ENCODE measurements at places on chromosomes 3 and 15. TPM values are rescaled to one million over a fixed set of nuclear protein-coding genes. Genes with fewer than 3 reads are reported as not detected.

GRCh38 chr3:15610082-15610759 is 8.7 kb downstream of the BTD start:
- DNase-seq, result no peak

DNA sequence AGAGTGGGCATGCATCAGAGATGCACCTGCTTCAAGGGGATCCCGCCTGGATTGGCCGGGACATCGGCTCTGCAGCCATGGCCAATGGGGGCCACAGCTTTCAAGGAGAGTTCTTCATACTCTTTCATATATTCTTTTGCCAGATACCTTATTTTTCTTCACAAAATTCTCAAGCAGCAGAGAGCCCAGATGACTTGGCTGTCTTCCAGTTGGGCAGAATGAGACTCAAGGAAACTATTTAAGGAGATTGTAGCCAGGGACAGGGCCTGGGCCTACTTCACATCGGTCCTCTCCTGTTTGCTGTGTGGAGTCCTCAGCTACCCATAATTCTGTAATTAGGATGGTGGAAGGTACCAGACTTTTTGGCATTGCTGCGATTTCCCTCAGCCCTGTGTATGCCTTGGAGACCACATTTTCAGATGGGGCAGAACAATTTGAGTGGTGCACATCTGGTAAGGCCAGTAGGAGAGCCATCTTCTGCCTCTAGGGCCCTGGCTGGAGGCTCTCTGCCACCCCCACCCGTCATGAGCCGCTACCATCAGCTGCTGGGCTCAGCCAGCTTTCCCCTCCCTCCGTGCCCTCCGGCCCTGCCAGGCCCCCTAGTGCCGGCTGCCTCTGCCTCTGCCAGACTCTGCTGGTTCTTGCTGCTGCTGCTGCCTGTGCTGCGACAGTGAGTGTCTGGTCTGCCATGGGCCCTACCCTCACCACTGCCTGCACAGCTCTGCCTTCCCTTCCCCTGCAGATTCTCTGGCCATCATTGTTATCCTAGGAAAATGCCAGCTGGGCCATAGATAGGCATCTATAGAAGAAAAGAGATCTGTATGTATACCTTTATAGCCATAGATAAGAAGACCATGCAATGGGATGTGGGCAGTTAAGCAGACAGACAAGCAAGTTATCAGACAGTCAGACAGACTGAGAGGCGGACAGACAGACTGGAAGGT is 6.7 kb downstream of the PLIN1 start:
- DNase-seq, result peak; percentile 19

- no peak for DNase-seq
Observed at GRCh38 chr3:181610083-181610972, 101.4 kb upstream of the SOX2 start.

DNA sequence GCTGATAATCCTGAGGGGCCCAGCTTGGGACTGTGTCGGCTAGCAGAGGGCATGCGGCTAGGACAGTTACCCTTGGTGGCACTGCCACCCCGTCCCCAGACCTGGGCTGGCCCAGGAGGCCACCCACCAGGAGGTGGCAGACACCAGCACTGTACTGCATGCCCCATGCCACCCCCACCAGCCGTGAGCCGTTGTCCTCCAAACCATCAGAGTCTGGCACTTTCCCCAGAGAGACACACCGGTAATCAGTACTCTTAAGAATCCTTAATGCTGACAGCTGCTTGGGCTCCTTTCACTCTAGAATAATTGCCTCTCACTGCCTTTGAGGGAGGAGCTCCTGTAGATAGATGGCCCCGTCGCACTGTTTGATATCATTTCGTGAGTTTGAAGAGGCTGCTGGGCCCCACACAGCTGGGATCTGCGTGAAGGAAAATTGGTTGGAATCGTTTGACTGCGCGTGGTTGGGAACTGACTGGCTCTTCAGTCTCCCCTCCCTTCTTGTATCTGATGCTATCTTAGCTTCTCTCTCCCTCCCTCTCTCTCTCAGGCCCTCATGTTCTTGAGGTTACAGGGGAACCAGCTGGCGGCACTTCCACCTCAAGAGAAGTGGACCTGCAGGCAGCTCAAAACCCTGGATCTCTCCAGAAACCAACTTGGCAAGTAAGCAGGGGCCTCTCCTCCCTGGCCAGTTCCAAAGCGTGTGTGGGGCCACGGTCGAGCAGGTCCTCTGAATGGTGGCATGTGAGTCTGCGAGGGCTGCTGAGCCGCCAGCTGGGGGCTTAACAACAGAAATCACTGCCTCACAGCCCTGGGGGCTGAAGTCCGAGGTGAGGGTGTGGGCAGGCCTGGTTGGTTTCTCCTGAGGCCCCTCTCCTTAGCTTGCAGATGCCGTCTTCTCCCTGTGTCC is 94.9 kb downstream of the LRRK1 start:
- no peak for DNase-seq

DNA sequence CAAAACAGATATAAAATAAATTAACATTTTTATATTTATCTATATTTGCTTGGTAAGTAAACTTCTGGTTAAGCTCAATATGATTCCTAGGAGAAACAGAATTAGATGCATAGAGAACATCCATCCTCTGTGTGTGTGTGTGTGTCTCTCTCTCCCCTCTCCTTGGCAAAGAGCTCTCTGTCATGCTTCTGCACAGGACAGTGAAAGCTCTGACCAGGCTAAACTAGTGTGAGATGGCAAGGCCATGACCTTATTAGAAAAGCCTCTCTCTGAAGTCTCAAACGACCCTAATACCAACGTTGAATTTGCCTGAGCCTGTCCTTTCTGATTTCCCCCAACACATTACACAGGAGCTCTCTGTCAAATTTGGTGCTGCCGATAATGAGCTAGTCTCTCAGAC is 746.0 kb downstream of the VGLL3 start:
- no peak for DNase-seq

- no peak for DNase-seq
Observed at GRCh38 chr15:77837649-77838025, 204.9 kb upstream of the LINGO1 start.

GRCh38 chr3:57160076-57160764 is 4.9 kb downstream of the IL17RD start:
- peak; percentile 80 for DNase-seq

DNA sequence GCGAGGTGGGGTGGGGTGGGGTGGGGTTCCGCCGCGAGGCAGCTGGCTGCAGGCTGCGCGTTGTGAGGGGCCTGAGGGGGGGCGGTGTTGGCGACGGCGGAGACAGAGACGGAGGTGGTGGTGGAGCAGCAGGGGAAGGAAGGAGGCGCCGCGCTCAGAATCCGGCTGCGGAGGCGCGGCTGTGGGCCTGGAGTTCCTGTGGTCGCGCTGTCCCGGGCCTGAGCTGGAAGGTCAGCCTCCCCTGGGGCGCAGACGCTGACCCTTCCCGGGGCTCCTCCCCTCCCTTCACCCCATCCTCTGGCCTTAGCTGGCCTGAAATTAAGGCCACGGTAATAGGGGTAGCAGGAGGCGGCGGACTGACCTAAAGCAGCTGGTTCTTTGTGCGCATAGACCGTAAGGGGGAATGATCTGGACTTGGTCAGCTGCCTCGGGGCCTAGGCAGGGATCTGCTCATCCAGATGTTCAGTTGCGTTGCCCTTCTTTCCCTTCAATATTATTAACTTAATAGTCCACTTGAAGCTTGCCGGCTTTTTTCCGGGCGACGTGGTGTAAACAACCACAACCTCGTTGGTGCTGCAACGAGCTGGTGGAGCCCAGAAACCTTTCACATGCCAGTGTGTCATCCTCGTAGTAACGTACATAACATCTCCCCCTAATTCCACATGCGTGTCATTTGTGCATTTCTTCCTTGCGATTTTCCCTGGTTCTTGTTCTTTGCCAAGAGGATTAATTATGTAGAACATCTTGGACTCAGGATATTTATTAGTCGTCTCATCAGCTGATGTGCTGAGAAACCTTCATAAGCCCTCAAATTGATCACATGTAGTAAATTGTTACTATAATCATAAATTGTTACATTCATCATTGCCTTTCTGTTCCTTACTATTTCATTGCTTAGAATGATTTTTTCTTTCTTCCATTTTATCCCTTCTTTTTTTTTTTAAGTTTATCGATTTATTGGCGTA is 626 bp downstream of the SEC62 start:
- DNase-seq, result peak; percentile 61

- peak; percentile 89 for DNase-seq
Observed at GRCh38 chr15:37101980-37102304, 1.6 kb upstream of the MEIS2 start.

DNA sequence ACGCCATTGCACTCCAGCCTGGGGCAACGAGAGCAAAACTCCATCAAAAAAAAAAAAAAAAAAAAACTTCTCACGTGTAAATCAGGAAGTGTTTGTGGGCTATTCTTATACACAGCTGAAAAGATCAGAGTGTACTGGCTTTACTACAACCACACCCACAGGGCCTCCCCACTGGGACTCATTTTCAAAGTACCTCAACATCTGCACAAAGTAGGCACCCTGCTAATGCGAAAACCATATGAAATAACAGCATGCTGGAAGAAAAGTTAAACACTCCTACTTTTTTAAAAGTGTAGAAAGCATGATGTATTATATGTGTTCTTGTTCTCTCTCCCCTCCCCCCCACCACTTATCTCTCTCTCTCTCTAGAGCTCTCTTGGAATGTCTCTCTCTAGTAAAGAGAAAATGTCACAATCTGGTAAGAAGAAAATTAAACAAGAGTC is 11.1 kb downstream of the UACA start:
- DNase-seq, result no peak

GRCh38 chr3:171383206-171384018 is 76.8 kb downstream of the TNIK start:
- no peak for DNase-seq

DNA sequence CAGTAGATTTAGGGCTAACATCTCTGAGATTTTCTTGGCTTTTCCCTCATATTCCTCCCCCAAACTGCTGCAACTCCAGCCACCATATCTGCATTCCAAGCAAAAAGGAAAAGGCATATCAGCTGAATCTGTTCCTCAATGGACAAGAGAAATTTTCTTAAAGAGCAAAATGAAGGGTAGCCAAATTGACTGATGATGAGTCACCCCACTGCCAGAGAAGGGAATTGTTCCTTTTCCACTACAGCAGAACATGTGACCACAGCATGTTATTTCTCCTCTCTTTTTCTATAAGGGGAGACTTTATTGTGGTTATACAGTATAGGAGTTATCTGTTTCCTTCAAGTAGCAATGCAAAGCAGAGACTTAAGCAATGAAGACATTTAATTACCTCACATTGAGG is 172.5 kb downstream of the MTHFS start:
- DNase-seq, result no peak

GRCh38 chr3:165346503-165346902 is 150.3 kb upstream of the SLITRK3 start:
- DNase-seq, result no peak

- peak; percentile 82 for DNase-seq
Observed at GRCh38 chr3:4988983-4989834, 10.0 kb downstream of the BHLHE40 start.

- no peak for DNase-seq
Observed at GRCh38 chr3:18740631-18741583, 315.8 kb upstream of the SATB1 start.

- no peak for DNase-seq
Observed at GRCh38 chr3:95752199-95752598, 1062.2 kb upstream of the EPHA6 start.

- no peak for DNase-seq
Observed at GRCh38 chr3:184467171-184467570, 87.3 kb downstream of the CHRD start.

DNA sequence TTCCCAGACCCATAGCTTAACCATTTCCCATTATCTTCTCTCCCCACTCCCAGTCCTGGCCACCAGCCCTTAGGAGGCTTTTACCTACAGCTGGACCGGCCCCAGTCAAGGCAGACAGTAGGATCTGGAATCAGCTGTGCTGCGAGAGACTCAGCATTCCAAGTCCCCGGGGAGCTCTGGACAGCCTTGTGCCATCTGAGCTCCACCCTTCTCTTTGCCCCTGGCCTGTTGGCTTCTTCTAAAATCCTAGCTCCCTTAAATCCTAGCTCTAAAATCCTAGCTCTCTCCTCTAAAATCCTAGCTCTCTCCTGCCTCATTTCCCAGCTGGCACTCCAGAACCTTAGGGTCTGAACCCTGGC is 21.3 kb downstream of the MEGF11 start:
- DNase-seq, result no peak

DNA sequence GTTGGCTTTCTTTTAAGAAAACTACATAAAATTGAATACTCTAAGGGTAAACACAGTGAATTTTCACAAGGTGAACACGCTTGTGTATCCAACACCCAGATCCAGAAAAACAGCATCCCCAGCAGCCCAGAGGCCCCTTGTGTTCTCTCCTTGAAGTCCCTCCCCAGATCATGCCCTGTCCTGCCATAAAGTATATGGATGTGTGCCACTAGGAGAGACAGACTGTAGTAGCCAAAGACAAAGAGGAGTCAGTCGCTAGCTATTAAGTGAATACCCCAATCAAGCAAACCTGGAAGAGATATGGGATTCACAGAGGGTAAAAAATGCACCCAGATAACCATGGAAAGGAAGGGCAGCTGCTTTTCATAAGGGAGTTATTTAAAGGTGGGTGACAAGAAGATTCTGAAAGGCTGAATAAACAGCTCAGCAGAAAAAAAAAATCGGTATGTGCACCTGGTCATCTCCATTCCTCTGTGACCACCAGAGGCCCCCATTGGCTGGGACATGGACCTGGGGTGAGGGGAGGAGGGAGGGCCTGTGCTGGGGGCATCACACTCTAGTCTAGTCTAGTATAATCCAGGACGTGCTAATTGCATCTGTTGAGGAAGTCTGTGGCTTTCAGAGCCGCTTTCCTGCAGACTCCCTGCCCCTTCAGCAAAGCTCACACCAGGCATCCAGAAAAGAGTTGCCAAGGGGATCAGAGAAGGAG is 167.3 kb upstream of the NDN start:
- DNase-seq, result peak; percentile 56

- DNase-seq, result no peak
Observed at GRCh38 chr3:71966185-71966584, 181.2 kb upstream of the PROK2 start.

DNA sequence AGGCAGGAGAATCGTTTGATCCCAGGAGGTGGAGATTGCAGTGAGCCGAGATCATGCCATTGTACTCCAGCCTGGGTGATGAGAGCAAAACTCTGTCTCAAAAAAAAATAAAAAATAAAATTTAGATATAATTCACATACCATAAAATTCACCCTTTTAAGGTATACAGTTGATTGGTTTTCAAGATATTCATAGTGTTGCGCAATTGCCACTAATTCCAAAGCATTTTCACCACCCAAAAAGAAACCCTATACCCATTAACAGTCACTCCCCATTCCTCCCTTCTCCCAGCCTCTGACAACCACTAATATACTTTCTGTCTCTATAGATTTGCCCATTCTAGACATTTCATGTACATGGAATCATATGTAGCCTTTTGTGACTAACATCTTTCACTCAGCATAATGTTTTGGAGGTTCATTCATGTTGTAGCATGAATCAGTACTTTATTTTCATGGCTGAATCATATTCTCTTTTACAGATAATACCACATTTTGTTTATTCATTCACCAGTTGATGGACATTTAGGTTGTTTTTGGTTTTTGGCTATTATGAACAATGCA is 116.7 kb downstream of the RASA2 start:
- DNase-seq, result no peak

The KCNMB3 gene
- total RNA-seq, result 3.9 TPM

The SHISA5 gene
- 43.8 TPM for total RNA-seq
